ENCODE measurements at places on chromosomes 3 and 15. TPM values are rescaled to one million over a fixed set of nuclear protein-coding genes. Genes with fewer than 3 reads are reported as not detected.

The KATNBL1 gene
- total RNA-seq, result 51.9 TPM

The CIDEC gene
- total RNA-seq, result not detected

The CCR1 gene
- total RNA-seq, result 0.15 TPM

The CPLX3 gene
- total RNA-seq, result not detected

Data from renal cortical epithelial cell (primary cell).